CD8-positive, alpha-beta T cell (primary cell): ENCODE measurements at places on chromosomes 16 and 17. TPM values are rescaled to one million over a fixed set of nuclear protein-coding genes. Genes with fewer than 3 reads are reported as not detected.

GRCh38 chr17:1965556-1966273 lies 59.4 kb downstream of the RTN4RL1 start:
- no peak for DNase-seq

DNA sequence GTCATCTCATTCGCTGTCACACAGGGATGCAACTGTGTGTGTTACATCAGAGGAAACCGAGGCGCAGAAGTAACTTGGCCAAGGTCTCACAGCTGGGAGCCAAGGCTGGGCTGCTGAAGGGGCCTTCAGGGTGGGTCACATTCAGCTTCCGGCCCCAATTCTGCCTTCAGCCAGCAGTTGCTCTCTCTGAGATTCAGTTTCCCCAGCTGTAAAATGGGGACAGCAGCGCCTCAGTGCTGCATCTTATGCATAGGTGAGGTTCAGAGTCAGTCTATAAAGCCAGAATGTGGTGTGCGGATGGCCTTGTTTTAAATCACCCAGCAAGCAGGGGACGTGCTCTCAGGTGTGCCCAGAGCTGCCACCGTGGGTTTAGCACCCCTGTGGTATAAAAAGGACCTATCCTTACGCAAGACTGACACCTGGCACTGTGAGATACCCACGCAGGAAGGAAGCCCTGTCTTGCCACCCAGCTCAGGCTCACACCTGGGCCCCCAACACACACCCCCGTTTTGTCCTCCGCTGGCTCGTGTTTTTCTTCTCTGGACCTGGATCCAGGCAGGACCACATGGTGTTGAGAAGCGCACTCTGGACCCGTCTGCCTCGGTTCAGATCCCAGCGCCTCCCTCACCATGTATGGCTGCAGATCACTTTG lies 94.6 kb upstream of the GSE1 start:
- no peak for DNase-seq

IL21R gene
- 121 TPM for total RNA-seq

ACSM3 gene
- total RNA-seq: 5.4 TPM

EMC8 gene
- total RNA-seq: 56.0 TPM

TXNL4B gene
- total RNA-seq: 16.7 TPM

- no peak for DNase-seq
These were observed 17.5 kb downstream of the GUCY2D start for GRCh38 chr17:8019665-8020650.

HBQ1 gene
- total RNA-seq: not detected

GRCh38 chr17:32141679-32142037 lies 644 bp upstream of the RHOT1 start:
- no peak for DNase-seq

CD300H gene
- not detected for total RNA-seq

DNA sequence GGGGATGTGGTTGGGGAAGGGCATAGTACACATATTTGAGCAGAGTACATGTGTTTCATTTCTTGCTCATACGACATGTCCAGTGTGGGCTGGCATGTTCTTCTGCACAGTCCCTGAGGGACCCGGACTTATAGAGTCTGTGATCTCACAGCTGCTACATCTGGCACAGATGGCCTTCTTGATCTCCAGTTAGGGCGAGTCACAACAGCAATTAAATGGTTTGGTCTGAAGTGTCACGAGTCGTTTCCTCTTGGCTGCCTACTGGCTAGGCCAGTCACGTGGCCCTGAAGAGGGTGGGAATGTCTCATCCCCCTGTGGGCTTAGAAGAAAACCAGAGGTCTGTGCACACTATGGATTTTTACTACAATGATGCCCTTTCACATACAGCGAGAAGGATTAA lies 443.6 kb downstream of the WWOX start:
- DNase-seq: no peak

GRCh38 chr16:19474617-19475016 lies 47.3 kb downstream of the GDE1 start:
- no peak for DNase-seq

- no peak for DNase-seq
These were observed 30.0 kb upstream of the CLEC18A start for GRCh38 chr16:69921127-69921526.

DNA sequence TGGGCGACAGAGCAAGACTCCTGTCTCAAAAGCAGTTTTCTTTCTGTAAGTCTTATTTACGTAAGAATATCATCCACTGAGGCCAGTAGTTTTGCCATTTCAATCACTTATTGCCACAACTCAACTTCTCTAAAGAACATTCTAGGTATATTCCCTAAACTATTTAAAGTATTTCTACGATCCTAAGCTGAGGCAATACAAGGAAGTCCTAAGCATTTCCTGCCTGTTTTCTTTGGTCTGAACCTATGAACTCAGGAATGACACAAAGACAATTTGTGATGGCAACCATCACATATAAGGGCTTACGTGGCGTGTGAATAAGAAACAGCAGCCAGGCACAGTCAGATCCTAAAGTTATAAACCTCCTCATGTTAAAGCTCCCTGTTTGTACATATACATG lies 14.2 kb downstream of the USP36 start:
- DNase-seq: no peak

GRCh38 chr16:21628121-21628726 lies 24.2 kb downstream of the IGSF6 start:
- DNase-seq: no peak

DNA sequence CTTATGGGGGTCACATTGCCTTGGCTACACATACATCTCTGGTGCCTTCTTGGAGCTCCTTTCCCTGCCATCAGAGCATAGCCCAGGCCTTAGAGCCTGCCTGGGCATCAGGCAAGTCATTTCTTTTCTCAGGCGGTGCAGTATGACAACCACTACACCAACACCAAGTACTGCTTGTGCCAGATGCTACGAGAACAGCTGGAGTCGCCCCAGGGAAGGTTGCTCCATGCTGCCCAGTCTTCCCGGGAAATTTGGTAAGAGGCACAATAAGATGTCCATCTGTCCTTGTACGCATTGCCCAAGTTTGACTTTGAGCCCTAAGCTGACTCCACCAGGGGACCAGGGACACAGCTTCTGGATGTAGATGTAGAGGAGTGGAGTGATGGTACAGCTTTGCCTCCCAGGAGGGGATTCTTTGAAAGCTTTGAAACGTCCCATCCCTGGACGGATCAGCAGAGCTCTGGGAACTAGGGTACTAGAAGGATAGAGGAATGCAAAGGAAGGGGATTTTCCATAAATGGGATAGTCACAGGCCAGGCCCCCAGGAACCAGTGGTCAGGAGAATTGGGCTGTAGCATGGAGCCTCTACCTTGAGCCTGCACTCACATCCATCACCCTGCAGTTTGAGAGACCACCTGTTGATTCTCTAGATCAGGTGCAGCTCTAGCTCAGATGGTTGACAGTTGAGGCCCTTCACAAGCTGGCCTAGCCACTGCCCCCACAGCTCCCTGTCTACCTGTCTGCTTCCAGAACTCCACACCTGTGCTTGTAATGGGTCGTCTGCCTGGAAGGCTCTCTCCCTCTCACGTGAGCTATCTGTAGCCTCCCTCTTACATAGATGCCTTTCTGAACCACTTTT lies 11.0 kb upstream of the NFATC3 start:
- DNase-seq: no peak

- no peak for DNase-seq
These were observed 44.6 kb downstream of the SMIM36 start for GRCh38 chr17:55466671-55467070.

DNA sequence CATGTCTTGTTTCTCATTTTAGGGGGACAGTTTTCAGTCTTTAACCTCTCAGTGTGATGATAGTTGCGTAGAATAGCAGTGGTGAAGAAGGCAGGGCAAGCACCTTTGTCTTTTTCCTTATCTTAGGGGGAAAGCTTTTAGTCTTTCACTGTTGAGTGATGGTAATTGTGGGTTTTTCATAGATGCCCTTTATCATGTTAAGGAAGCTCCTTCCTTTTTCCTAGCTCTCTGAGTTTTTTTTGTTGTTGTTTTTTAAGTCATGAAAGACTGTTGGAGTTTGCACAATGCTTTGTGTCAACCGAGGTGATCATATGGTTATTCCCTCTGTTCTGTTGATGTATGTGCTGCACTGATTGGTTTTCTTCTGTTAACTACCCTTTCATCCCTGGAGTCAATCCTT lies 15.7 kb downstream of the NOL11 start:
- DNase-seq: no peak

GRCh38 chr16:56866955-56867830 lies 2.2 kb downstream of the SLC12A3 start:
- DNase-seq: no peak

DNA sequence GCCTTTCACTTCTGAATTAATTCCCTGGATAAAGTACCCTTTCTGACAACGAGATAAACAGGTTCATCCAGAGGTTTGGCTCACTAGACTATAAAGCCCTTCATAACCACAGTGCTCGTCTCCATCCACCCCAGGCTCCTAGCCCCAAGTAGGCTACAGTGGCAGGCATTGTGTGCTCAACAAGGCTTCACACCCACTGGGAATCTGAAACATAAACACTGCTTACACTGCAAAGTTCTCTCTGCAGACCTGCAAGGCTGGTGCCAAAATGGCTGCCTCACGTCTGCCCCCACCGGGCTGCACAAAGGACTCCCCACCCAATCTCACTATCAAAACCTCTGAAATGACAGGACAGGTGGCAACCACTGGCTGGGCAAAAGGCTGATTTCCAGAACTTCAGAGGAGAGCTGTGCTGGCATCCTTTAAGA lies 5.1 kb upstream of the HLF start:
- DNase-seq: no peak

NPIPA3 gene
- 2.9 TPM for total RNA-seq

GRCh38 chr17:50183421-50183994 lies 17.7 kb downstream of the SGCA start:
- DNase-seq: no peak

CMTM2 gene
- total RNA-seq: not detected

GRCh38 chr16:88970539-88971065 lies 6.4 kb downstream of the CBFA2T3 start:
- DNase-seq: no peak
